MCF 10A (cell line): ENCODE measurements at places on chromosomes 4 and X. TPM values are rescaled to one million over a fixed set of nuclear protein-coding genes. Genes with fewer than 3 reads are reported as not detected.

ITGB1BP2 gene
- 1.4 and 2.6 TPM in 2 replicates for total RNA-seq

USP17L24 gene
- total RNA-seq = not detected in 2 replicates

CDX4 gene
- total RNA-seq = not detected in 2 replicates

TMPRSS11F gene
- not detected in 2 replicates for total RNA-seq

GUCY1A1 gene
- 0.34 TPM in 1 of 2 replicates, not detected in the other for total RNA-seq

BEND2 gene
- total RNA-seq = not detected in 2 replicates

SEL1L3 gene
- total RNA-seq = 28.1 and 49.4 TPM in 2 replicates
